ENCODE measurements at places on chromosomes 2 and 18.

- DNase-seq = no peak
These were observed 507.1 kb upstream of the TNP1 start for GRCh38 chr2:217366966-217367365.

- no peak for DNase-seq
These were observed 2087.6 kb upstream of the CELF4 start for GRCh38 chr18:39653221-39653620.

- no peak for DNase-seq
These were observed 6.7 kb downstream of the ATG16L1 start for GRCh38 chr2:233258211-233258610.

DNA sequence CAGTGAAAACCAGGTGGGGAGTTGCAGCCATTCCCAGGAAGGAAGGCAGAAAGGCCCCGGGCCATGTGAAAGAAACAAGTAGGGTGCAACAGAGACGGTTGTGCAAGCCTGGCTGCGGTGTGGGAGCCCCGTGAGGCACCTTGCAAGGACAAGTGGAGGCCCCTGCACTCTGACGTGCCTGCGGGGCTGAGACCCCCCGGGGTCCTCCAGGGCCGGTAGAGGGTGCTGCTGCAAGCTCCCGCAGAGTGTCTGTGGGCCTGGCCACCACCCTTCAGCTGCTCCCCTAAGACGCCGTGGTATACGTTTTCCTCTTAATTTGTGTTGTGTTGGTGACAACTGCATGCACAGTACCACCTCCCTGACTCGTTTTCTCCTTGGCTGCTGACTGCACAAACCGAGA is 27.4 kb upstream of the MC5R start:
- DNase-seq = no peak

DNA sequence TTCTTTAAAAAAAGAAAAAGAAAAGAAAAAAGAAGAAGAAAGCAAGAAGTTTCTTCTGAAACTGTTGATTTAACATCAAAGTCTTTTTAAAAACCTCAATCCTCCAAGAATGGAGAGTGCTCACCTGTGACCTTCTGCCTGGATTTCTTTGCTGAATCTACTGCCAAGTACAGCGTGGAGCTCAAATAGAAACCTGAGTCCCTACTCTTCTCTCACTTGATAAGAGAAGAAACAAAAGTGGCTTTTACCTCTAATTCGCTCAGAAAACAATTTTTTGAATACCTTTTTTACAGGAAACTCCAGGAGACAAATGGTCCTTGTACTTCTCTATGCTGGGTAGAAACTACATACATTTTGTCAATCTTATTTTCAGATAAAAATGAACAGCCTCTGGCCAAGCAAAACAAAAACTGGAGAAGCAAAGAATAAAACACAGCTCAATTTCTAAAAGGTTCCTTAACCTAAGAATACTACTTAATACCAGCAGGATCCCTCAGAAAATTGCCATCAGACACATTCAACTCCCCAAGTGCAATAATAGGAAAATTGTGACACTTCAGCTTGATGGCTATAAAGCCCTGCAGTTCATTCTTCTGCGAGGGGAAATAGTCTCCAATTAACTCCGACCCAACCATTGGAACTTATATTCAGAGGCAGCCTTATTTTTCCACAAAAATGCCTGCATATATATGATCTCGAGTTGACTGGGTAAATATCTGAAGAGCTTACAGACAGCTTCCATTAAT is 85.8 kb downstream of the GRB14 start:
- no peak for DNase-seq
